Posterior vena cava (tissue), 2 donors: ENCODE measurements at places on chromosomes 7 and 10. TPM values are rescaled to one million over a fixed set of nuclear protein-coding genes. Genes with fewer than 3 reads are reported as not detected.
A peak's percentile ranks its signal among the peaks of the same experiment; 100 is the strongest.

- peak; percentile 58 for DNase-seq
Measured at GRCh38 chr10:132675031-132675740, 110.8 kb downstream of the NKX6-2 start.

DNA sequence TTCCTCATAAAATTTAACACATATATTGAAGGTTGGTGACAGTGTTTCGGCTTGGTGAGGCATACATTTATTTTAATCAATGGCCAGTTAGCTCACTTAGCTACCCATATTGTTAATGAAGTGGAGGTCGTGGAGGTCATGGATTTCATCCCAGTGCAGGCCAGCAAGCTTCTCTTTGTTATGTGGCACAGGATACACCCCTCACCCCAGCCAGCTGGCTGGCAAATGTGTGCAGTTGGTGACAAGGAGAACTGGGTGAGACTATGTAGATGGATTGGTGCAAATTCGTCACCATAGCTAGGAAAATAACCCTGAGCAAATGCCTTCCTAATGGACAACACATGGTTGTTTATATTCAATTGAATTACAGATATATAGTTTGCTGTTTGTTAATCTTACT is 50.5 kb upstream of the FOXP2 start:
- DNase-seq = no peak

- DNase-seq = no peak
Measured at GRCh38 chr10:97040706-97041105, 145.1 kb downstream of the SLIT1 start.

DNA sequence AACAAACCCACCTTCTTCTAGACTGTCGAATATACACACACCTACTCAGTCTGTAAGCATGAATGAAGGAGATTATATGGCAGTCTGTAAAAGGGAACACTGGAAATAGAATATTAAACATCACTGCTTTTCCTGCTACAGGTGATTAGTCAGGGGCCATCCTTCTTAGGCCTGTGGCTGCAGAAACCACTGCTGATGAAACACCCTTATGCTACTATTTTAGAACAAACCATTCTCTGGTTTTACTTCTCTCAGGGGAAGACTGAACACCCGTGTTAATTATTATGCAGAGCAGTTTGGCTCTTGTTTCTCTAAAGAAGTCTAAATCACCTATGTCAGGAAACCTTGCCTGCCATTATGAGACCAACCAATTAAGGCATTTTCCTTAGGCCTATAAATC is 351.1 kb upstream of the KLF6 start:
- DNase-seq = no peak

GRCh38 chr7:29254591-29254990 is 60.0 kb downstream of the CHN2 start:
- DNase-seq = no peak

- no peak for DNase-seq
Measured at GRCh38 chr7:93944673-93945072, 23.1 kb downstream of the GNG11 start.

DNA sequence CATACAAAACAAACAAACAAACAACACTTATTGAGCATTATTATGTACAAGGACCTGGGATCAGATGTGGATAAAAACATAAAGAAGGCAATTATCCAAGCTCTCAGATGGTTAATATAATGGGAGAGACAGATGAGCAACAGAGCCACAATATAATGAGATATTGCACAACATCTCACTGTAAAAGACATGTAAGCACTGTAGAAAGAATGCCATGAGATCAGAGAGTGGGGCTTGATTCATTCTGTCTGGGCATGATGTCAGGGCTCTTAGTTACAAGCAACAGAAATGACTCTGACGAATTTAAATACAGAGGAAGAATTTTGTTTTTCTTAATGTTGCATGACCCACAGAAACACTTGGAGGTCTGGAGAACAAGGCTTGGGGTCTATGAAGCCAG is 164.7 kb upstream of the PLXDC2 start:
- no peak for DNase-seq

GRCh38 chr7:150737265-150738055 is at the start of gene GIMAP5:
Gene GIMAP5, plus strand, starts transcription at chr7:150737418. Its CDS starts 3,467 bp downstream, at chr7:150740885.
- DNase-seq = no peak

GRCh38 chr10:3336673-3337293 is 164.2 kb upstream of the PITRM1 start:
- no peak for DNase-seq

- DNase-seq = no peak
Measured at GRCh38 chr7:131741446-131741845, 185.0 kb upstream of the PODXL start.

Gene TRIM50
- total RNA-seq = 0.32 TPM

Gene SFTPA2
- 0.19 TPM for total RNA-seq

Gene NXPH1
- total RNA-seq = not detected

Gene CCDC146
- 12.9 TPM for total RNA-seq

Gene TRIL
- total RNA-seq = 10.6 TPM
